ENCODE measurements at places on chromosomes 7 and 10.
A peak's percentile ranks its signal among the peaks of the same experiment; 100 is the strongest.

- DNase-seq = no peak
Observed at GRCh38 chr10:88211230-88211629, 347.8 kb downstream of the PTEN start.

DNA sequence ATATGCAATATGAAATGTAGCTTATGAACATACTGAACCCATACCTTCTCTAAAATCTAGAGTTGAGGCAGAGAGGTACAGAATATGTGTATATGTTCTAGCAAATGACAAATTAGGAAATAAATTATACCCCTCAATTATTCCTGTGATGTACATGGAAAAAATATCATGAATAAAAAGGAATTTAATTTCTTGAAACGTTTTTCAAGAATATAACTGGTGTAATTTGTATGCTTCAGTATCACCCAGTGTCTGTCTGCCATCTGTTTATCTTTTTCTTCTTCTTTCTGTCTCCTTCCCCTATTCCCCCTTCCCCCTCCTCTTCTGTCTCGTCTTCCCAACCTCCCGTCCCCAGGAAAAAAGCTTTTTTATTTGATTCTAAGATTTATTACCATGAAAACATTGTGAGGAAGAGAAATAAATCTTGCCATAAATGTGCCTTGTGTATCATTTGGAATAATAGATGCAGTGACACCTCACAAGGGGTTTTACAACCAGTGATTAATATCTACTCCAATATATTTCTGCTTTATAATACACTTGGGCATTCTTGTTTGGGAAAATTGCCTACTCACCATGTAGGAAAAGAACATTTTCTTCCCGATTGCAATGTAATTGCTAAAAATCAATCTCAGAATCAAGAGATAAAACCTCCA lies 12.2 kb downstream of the LANCL2 start:
- DNase-seq = no peak

GRCh38 chr10:22026287-22026686 lies 22.8 kb upstream of the DNAJC1 start:
- DNase-seq = no peak

DNA sequence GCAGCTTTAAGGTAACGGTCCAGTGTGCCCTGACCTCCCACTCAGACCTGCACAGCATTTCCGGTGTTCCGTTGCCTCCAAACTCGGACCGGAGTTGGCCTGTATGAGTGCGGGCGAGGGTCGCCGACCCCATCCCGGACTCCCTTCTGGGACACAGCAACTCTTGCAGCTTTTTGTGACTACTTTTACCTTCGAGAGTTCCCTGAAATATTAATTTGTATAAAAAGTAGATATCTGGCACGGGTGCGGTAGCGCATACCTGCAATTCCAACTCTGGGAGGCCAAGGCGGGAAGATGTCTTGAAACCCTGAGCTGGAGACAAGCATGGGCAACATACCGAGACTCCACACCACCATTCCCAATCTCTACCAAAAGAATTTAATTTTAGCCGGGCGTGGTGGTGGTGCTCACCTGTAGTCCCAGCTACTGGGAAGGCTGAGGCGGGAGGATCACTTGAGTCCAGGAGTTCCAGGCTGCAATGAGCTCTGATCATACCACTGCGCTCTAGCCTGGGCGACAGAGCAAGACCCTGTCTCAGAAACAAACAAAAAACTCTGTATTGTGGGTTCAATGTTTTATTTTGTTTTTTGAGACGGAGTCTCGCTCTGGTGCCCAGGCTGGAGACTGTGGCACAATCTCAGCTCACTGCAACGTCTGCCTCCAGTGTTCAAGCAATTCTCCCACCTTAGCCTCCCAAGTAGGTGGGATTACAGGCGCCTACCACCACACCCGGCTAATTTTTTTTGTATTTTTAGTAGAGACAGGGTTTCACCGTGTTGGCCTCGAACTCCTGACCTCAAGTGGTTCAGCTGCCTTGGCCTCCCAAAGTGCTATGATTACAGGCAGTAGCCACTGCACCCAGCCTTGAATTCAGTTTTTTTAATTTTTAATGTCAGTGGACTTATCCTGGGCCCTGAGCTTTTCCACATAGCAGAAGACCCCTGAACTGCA lies 1.1 kb upstream of the PPP1R35 start:
- no peak for DNase-seq

GRCh38 chr7:3922175-3922635 lies 621.2 kb downstream of the SDK1 start:
- DNase-seq = no peak

DNA sequence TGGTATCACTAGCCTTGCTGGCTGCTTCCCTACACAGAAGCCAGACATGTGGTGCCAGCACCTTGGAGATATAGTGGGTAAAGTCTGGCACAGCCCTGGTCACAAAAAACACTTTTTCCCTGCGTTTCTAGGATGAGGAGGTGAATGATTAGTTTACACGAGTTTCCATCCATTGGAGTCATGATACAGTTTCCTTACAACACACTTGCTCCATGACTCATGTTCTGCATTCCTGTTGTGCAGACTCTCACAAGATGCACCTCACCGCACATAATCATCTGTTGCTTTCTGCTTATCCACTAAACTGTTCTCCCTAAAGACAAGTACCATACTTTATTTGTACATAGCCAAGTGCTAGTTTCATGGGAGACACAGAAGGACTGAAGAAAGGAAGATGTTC lies 747.1 kb upstream of the GALNT17 start:
- no peak for DNase-seq

DNA sequence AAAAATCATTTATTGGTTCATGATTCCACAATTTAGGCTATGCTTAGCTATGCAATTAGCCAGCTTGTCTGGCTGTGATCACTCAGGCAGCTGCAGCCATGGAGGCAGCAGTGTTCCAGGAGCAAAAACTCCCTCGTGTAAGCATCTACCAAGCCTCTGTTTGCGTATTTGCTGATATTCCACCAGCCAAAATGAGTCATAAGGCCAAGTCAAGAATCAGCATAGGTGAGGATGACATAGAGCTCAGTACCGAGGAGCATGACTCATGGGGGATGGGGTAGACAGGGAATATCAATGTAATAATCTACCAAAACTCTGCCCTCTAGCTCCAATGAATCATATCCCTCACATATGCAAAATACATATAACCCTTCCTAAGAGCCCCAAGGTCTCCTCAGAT lies 63.3 kb downstream of the IMMP2L start:
- DNase-seq = no peak

- DNase-seq = no peak
Observed at GRCh38 chr10:59513558-59513957, 151.2 kb upstream of the FAM13C start.

DNA sequence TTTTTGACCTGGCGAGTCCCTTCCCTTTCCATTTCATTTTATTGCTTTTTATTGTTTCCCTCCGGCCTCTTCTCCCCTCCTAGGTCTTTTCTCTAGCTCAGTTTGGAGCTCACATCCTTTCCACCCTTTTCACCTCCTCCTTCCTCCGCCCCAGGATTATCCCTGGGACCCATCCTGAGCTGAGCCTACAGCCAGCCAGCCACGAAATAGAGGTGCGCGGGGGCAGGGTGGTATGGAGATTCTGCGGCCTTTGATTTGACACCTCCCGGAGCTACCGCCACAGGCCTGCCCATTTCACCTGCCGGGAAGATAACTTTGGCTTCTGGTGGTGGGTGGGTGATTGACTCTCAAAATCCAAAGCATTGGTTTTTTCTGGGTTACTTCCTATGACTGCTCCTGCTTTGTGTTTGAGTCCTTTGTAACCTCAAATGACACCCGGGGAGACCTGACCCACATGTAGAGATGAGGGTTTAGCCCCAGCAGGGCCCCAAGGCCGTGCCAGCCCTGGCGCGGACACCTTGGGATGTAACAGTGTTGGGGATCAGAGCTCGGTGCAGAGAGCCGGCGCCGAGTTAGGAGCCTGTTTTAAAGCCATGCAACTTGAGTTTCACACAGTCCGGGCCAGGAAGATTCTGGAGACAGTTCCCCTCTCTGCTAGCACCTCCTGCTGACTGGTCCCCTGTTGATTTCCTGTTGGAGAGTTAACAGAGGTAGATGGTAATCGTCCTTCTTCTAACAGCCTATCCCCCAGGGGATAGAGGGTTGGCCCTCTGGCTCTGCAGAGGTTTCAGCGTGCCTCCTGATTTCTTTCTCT lies 1.5 kb downstream of the DUSP5 start:
- no peak for DNase-seq

GRCh38 chr7:19024261-19024660 lies 93.2 kb downstream of the TWIST1 start:
- DNase-seq = no peak

DNA sequence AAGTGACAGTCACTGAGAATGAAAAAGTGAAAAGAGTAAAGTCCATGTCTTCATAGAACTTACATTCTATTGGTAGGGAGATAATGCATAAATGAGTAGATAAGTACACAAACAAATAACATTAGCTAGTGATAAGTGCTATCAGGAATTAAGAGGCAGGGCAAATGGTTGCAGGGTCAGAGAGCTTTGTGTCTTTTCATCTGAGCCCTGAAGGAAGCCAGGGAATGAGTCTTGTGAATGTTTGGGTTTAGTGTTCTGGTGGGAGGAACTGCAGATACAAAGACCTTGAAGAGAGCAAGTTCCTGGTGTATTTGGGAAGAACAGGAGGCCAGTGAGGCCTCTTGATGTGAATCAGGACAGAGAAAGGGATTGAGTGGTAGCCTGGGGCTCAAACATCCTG lies 183.8 kb downstream of the CTTNBP2 start:
- no peak for DNase-seq

DNA sequence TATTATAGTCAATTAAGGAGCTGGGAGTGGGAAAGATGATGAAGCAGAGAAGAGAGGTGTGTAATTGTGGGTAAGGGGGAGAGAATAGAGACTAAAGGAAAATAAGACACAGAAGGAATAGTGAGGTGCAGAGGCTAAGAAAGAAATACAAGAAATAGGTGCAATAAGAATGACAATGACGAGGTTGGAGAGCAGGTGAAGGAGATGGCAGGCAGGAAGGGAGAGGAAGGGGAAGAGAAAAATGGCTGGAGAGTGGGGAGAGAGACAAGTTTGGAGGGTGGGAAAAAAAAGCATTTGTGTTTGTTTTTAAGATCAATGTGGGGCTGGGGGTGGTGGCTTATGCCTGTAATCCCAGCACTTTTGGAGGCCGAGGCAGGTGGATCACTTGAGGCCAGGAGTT lies 27.6 kb upstream of the MKLN1 start:
- DNase-seq = no peak

DNA sequence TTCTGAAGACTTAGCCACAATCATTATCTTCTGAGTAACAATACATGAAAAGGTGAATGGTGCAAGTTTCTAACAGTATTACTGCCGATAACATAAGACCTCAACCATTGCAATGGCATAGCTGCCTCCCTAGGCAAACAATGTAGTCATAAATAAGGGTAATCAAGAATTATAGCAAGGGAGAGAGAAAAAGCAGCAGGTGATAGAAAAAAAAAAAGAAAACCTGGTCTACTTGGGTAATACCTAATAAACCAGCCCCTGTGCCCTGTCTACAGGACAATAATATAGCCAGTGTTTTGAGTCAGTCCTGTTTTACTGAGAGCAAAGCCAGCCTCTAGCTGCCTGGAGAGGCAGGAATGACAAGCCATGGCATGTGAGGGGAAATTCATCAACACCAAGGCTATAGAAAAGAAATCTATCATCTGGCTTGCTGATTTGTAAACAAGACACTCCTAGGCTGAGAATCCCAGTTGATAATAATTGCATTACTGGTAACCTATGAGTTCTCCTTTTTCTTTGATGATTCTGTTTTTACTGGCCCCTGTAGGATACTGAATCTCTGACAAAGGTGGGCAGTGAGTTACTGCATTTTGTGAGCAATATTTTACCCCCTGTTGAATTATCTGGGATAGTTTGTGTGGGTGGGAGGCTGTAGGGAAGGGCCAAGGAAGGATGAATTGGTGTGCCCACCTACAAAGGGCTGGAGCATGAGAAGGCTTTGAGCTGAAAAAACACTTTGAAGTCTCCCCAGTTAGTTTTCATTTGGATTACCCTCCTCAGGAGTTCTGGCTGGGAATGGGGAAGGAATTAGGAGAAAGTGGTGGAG lies 1.7 kb upstream of the WEE2 start:
- no peak for DNase-seq

GRCh38 chr10:127734753-127735152 lies 2.2 kb upstream of the FOXI2 start:
- DNase-seq = no peak

- DNase-seq = no peak
Observed at GRCh38 chr7:117251687-117252086, 71.2 kb downstream of the WNT2 start.

DNA sequence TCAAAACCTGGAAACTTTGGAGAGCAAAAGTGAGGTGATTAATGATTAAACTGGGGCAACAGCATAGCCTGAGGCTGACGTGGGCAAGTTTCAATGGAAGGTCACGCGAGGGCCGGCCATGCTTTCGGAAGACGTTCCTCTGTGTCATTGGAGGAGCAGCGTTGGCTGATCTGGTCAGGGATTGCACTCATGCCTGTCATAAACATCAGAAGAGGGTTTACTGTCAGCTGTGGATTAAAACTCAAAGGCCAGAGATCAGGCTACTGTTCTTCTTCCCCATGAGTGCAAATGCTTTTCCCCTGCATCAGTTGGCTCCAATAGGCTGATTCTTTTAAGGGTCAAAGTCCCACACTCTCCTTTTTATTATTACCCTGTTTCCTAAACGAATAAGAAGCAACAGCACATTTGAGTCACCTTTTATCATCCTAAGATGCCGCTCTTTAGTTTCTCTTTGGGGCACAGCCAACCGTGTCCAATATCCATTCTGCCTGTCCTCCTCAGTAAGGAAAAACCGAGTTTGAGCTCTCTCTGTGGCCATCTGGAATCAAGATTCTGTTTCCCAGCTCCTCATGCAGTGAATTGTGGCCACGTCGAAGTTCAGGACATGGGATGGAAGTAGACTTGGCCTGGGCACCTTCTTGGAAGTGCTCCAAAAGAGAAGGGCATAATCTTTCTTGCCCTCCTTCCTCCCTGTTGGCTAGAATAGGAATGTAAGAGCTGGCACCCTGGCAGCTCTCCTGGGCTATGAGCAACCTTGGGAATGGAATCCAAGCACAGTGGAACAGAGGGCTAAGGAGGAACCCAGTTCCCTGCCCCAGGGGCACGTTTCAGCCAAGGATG lies 62.5 kb upstream of the INSIG1 start:
- no peak for DNase-seq

- DNase-seq = peak; percentile 38
Observed at GRCh38 chr10:4450981-4451908, 374.8 kb upstream of the AKR1E2 start.

DNA sequence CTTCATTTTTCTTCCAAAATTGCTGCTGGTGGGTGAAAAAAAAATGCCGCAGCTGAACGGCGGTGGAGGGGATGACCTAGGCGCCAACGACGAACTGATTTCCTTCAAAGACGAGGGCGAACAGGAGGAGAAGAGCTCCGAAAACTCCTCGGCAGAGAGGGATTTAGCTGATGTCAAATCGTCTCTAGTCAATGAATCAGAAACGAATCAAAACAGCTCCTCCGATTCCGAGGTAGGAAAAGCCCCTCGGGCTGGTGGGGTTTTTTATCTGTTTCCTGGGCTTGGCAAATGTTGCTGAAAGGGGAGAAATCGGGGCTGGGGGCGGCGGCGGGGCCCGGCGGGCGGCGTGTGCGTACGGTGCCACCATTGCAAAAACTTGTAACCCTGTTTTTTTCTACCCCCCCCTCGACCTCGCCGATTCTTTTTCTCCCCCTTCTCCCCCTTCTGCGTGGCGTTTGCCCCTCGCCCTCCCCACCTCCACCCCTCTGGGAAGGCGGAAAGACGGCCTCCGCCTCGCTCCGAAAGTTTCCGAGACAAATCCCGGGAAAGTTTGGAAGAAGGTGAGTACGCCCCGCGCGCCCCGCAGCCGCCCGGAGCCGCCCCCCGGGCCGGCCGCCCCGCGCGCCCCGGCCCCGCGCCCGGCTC lies 789 bp downstream of the TCF7L2 start:
- no peak for DNase-seq
